ENCODE measurements at places on chromosomes 7 and 10.
A peak's percentile ranks its signal among the peaks of the same experiment; 100 is the strongest.

DNA sequence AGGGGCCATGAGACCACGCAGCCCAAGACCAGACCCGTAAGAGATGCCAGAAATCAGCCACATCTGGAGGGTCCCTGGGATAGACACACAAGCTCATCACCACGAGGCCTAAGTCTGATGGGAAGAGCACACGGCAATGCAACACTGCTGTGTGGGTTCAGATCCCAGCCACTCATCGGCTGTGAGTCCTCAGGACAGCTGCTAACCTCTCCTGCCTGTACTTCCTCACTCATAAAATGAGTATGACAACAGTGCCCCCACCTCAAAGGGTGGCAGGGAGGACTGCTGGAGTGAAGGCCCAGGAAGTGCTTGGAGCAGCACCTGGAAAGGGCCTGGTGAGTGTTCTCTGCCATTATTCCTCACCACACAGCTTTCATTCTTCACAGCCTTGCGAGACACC, 60.9 kb downstream of the MAD1L1 start:
- DNase-seq: no peak

DNA sequence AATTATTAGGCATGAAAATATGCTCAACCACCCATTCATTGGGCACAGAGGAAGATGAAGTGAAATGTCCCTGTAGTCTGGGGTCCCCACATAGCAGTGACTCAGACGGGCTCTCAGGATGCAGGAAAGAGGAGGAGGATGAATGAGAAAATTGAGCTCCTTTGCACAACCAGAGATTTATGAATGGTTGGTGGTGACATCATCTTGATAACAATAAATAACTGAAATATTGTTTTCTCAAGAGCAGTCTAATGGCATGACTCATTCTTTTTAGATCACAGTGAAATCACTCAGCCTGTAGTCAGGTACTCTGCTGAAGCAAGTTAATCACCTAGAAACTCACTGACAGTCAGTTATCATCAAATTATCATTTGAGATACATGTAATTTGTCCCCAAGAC, 254.1 kb downstream of the RELN start:
- DNase-seq: peak; percentile 74

GRCh38 chr7:138727336-138728099, 26.4 kb upstream of the SVOPL start:
- no peak for DNase-seq

GRCh38 chr7:2763597-2763996, 75.6 kb downstream of the AMZ1 start:
- no peak for DNase-seq

DNA sequence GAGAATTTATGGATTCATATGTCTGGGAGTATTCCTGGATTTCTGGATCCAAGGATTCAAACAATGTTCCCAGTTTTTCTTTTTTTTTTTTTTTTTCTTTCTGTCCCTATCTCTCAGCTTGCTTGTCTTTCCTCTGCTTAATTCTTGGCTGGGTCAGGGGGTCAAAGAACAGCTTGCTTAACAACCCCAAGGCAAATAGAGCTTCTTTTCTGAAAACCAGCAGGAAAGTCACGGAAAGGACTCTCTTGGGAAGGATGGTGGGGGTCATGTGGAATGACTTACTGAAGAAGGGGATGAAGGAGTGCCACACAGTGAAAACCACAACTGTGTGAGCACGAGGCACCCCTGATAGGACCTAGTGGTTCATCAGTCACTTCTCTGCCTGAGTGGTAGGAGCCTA, 36.1 kb downstream of the GRK5 start:
- DNase-seq: peak; percentile 50

DNA sequence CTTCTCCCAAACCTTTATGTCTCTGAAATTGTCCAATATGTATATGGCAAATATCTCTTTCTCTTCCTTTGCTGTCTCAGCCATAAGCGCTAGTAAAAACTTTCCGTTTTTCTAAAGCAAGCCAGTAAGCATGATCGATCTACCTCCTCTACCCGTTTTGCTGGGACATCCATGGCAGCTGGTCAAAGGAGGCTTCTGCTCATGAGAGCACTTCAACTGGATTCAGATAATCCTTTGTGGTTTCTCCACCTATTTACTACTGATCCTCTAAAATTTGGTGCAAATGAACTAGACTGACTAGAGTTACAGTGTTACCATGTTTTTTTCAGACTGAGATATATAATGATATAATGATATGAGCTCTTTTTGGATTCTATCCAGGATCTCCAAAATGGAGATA, 42.7 kb downstream of the GBF1 start:
- DNase-seq: no peak

Data from cardiac fibroblast (primary cell).